ENCODE measurements at places on chromosomes 2 and 18.
A peak's percentile ranks its signal among the peaks of the same experiment; 100 is the strongest.

GRCh38 chr2:21912405-21912804 lies 788.6 kb downstream of the TDRD15 start:
- no peak for DNase-seq

DNA sequence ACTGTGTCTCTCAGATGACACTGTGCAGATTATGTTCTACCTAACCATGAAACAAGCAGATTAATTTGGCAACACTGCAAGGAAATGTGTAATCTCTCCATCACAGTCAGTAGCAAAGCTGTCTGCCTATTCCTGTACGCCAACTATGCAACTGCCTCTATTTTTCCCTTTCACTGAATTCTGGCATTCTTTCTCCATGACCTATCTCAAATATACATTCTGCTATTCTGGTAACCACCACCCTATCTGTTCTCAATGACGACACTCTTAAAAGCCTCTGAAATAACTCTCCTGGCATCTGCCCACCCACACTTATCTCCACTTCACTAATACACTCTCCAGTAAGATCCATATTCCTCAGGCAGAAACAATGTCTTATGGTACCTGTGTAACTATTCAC lies 78.7 kb downstream of the ABCA12 start:
- DNase-seq = no peak

DNA sequence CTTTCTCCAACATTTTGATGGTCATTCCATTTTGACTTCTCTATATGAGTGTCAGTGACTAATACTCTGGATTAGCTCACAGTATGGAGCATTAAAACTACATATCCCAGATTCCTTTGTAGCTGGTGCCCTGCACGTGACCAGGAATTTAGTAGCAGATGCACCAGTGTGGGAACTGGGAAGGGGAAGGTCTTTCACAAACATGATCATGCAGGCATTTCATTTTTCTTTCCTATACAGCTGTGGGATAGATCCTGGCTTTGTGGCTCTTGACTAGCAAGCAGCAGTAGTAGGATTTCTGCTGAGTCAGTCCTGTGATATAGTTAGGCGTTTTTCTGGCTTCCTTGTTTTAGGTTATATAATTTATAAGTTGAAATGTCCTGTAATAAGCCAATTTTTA lies 971.0 kb upstream of the CDH2 start:
- DNase-seq = peak; percentile 10

- DNase-seq = no peak
These were observed 16.4 kb upstream of the RPRD1A start for GRCh38 chr18:36083729-36084128.

- no peak for DNase-seq
These were observed 5.3 kb downstream of the MAP4K3 start for GRCh38 chr2:39431592-39432316.

DNA sequence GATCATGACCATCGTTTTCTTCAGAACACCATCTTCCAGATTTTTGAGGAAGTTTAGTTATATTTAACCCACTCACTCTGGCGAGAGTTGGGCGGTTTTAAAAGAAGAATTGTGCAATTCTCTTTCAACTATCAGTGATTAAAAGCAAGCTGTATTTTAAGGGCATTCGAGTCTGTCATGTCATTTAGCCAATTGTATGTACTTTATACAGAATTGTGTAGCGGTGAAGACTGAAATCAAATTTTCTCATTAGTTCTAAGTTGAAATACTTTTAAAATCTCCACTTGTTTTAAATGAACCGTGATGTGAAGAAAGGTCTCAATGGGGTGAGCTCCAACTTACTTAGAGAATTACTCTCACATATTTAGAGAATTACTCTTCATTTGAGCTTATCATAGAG lies 214.6 kb upstream of the DTNA start:
- no peak for DNase-seq

GRCh38 chr2:187658952-187659525 lies 104.8 kb upstream of the TFPI start:
- DNase-seq = no peak

GRCh38 chr2:27932396-27932795 lies 41.9 kb downstream of the BABAM2 start:
- DNase-seq = no peak

DNA sequence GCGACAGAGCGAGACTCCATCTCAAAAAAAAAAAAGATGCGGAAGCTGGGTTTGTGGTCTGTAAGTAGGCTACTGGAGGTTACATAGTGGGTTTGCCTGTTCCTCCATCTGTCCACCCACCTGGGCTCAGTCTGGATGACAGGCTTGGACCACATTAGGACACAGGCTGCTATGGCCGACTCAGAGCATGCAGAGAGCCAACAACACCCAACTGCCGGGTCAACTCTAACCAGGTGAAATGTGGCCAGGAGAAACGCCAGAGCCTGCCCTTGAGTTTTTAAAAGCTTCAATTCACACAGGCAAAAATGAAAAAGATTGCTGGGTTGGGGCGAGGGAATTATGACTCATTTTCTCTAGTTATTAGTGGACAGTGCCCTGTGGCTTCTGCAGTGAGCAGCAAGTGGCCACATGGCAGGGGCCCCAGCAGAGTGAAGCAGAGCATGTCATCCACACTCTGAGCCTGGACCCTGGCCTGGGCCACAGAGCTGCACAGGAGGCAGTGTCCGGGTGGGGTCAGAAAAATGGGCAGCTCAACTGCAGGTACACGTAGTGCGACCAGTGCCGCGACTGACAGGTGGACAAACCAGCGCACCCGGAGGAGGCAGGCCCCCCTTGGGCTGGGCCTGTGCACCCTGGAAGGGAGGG lies 67.4 kb downstream of the BIN1 start:
- no peak for DNase-seq

DNA sequence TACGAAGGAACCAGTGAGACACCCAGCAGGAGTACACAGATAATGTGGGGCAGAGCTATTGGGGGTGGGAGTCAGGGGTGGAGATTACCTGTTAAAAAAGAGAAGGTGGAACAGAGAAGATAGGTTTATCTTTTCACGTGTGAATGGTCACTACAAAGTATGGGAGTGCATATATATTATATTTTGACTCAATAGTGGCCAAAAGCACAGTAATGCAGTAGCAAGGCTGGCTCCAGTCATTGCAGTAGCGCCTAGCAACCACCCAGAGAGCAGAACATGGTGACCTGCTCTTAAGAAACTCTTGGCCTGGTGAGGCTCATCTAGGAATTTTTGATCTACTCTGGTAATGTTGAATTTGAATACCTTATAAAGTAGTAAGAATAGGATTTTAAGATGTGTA lies 1.0 kb downstream of the IMPACT start:
- no peak for DNase-seq

- no peak for DNase-seq
These were observed 40.2 kb downstream of the LPIN1 start for GRCh38 chr2:11786592-11786991.

DNA sequence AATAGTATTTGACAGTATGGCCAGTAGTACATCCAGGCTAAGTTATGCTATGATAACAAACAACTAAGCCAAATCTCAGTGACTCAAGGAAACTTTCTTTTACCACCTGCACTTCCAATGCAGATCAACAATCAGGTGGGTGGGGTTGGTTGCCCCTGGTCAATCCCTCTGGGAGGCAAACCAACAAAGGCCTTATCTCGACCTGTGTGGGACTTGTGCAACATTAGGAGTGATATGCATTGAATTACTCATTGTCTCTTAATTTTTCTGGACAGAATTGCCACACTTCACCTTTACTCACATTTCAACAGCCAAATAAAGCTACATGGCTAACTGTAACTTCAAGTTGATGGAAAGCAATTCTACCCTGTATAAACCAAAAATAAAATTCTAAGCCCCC lies 1049.3 kb upstream of the CDH2 start:
- DNase-seq = no peak

DNA sequence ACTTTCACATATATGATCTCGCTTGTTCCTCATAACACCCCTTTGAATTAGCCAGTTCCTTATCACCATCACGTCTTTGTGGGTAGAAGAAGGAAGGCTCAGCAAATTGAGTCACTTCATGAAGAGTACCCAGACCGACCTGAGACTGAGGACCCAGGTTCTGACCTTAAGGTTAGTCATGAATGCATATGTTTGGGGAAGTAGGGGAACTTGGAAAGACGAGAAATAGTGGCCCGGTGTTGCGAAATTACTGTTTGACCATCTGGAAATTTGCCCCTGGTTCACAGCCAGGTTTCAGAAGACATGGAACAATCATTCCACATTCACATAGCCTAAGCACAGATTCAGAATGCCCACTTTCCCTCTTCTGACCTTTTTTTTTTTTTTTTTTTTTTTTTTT lies 59.8 kb downstream of the MEIS1 start:
- DNase-seq = peak; percentile 60

DNA sequence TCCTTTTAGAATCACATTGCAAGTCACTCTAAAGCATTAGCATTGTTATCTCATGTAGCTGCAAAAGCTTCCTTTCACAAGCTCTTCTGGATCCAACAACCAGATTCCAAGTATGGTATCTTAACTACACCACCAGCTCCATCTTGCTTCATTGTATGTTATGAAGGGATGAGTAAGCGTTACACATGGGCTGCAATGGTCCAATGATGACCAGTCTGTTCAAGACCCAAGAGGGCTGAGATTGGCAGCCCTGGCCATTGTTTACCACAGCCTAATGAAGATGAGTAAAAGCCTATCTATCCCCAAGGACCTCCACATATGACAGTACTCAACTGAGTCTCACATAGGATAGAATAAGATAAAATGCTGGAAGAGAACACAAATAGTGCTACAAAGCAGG lies 6.3 kb downstream of the CFLAR start:
- DNase-seq = no peak

DNA sequence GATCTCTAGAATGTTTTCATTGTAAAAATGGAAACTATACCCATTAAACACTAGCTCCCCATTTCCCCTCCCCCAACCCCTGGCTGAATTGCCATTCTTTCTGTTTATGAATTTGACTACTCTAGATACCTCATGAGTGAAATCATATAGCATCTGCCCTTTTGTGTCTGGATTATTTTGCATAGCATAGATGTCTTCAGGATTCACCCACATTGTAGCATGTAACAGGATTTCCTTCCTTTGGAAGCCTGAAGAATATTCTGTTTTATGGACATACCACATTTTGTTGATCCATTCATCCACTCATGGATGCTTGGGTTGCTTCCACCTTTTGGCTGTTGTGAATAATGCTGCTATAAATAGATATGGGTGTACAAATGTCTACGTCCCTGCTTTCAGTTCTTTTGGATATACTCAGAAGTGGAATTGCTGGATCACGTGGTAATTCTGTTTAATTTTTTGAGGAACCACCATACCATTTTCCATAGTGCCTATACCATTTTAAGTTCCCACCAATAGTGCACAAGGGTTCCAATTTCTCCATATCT lies 7.7 kb upstream of the ASB1 start:
- no peak for DNase-seq

GRCh38 chr2:15559379-15560139 lies 1.6 kb downstream of the NBAS start:
- DNase-seq = no peak

DNA sequence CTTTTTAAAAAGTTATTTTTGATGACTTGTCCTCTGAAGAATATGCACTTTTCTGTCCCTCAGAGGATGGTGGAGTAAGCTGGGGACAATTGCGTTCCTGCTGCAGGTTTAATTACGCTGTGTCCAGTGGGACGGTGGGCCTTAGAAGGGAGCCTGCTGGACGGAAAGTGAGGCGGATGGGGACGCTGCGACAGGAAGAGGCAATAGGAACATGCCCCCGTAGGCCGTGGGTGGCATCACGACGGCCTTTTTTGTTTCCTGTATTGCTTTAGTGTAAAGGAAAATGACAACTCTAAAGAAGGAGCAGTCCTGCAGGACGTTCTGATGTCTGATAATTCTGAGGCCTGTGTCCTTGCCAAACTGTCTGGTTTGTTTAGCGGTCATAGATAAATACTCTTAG lies 121.6 kb downstream of the NFATC1 start:
- no peak for DNase-seq

- DNase-seq = no peak
These were observed 590.6 kb upstream of the RAB6C start for GRCh38 chr2:129388870-129389269.

All from Right ventricle myocardium superior (tissue), 1 donor.